SJCRH30 (cell line): ENCODE measurements at places on chromosomes 4 and X. TPM values are rescaled to one million over a fixed set of nuclear protein-coding genes. Genes with fewer than 3 reads are reported as not detected.

PTPN13 gene
- 18.1 and 20.0 TPM in 2 replicates for total RNA-seq

DNA sequence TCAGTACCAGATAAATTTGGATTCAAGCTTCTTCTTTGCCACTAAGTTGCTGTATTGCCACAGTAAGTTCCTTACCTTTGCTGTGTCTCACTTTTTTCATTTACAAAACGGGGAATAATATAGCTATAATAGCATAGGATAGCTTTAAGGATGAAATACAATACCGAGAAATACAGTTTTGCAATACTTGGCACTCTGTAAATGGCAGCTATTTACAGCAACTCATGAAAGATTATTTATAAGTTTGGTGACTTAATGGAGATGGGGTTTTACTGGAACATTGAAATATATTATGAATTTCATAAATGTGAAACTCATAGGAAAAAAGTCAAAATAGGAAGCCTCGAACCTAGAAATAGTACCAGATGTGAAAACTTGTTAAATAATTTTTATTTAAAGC is 27.6 kb downstream of the ANXA10 start:
- no peak for DNase-seq

DNA sequence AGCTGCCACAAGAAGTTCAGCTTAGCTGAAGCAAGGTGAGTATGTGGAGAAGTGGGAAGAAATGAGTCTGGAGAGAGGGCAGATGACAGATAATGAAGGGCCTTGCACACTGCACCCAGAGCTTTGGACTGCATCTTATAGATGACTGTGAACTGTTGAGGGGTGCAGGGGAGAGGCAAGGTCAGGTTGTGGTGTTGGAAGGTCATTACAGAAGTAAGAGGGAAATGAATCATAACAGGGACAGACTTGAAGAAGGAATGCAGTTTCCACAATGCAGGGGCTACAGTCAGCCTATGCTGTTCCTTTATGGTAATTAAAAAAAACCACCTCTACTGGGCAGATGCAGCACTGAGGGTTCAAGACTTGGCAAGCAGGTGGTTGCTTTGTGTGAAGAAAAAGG is 4.8 kb upstream of the IGFBP7 start:
- no peak for DNase-seq

- no peak for DNase-seq
Observed at GRCh38 chrX:39163581-39164126, 362.4 kb downstream of the MID1IP1 start.
